ENCODE measurements at places on chromosomes 2 and 18.

DNA sequence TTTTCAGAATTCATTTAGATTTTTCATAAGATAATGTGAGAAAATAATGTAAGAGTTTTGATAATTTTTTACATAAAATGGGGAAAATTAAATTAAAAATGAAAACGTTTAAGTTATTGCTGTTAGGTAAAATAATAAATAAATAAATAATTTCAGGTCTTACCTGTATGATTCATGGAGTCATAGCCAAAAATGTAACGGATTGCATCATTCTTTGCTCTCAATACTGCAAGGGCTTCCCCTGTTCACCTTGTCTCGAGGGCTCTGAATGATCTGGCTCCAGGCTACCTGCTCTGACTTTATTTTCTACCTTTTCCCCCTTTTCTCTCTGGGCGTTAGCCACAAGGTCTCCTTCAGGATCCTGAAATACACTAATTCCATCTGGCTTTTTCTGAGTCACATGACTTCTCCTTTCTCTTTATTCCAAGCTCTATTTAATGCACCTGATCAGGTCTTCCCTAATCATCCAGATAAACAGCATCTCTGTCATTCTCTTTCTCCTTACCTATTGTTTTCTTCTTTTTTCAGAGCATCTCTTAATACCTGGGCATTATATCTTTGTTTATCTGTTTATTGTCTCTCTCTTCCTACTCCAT is 30.0 kb upstream of the CFAP36 start:
- no peaks in the 10 kb centered on the region for H3K27me3 ChIP-seq
- H3K27ac ChIP-seq: no peak overlapping the region
- H3K36me3 ChIP-seq: no peaks in the 10 kb centered on the region
- H3K4me3 ChIP-seq: no peak overlapping the region
- no peak for DNase-seq

DNA sequence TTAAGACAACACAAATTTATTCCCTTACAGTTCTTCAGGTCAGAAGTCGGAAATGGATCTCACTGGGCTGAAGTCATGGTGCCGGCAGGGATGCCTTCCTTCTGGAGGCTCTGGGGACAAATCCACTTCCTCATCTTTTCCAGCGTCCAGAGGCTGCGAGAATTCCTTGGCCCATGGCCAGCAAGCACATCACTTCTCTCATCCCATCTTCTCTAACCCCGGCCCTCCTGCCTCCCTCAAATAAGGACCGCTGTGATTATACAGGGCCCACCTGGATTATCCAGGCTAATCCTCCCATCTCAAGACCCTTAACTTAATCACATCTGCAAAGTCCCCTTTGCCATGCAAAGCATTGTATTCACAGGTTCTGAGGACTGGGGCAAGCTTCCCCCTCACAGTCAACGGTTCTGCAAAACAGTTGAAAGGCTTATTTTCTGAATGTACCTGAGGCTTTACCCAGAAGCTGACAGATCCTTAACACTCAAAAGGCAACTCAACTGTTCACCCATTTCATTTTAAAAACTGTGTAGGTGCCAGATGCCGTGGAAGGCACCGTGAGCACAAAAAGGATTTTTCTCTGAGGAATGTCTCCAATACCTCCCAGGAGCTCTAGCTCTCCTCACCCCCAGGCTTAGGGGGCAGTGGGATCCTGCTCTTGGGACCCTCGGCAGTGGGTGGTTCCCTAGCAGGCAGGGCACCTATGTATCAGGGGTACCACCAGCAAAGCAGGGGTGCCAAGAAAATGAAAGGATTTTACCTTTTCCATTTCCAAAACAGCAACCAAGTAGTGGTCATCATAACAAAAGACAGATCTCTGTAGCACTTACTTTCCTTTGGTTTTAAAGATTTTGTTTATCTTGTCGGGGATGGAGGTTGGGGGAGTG is 84.0 kb downstream of the KCTD1 start:
- no peaks in the 10 kb centered on the region for H3K36me3 ChIP-seq
- no peak overlapping the region for H3K4me3 ChIP-seq
- H3K4me1 ChIP-seq: no peaks in the 10 kb centered on the region
- no peak for DNase-seq
- no peaks in the 10 kb centered on the region for H3K27me3 ChIP-seq

- no peaks in the 10 kb centered on the region for H3K27me3 ChIP-seq
- DNase-seq: no peak
Measured at GRCh38 chr2:60629801-60630385, 76.4 kb upstream of the BCL11A start.

GRCh38 chr2:18833941-18834340 is 244.6 kb upstream of the NT5C1B start:
- no peaks in the 10 kb centered on the region for H3K4me1 ChIP-seq
- H3K27ac ChIP-seq: no peak overlapping the region
- H3K36me3 ChIP-seq: no peaks in the 10 kb centered on the region
- DNase-seq: no peak

All from uterus (tissue), 4 donors.